PC-3 (cell line): ENCODE measurements at places on chromosomes 12 and 14. TPM values are rescaled to one million over a fixed set of nuclear protein-coding genes. Genes with fewer than 3 reads are reported as not detected.

Gene LGMN
- total RNA-seq: 44.5 and 46.8 TPM in 2 replicates

Gene G2E3
- 27.8 and 32.8 TPM in 2 replicates for total RNA-seq

Gene CCDC198
- 0.15 and 3.3 TPM in 2 replicates for total RNA-seq

Gene TPPP2
- total RNA-seq: not detected in 2 replicates

Gene CCND2
- total RNA-seq: not detected in 2 replicates

Gene WSCD2
- total RNA-seq: not detected in 2 replicates

Gene GNS
- 55.1 TPM in 2 replicates for total RNA-seq

Gene KRT73
- total RNA-seq: not detected in 2 replicates

Gene TSPAN8
- 1.3 TPM in 1 of 2 replicates, not detected in the other for total RNA-seq

Gene GYS2
- not detected in 2 replicates for total RNA-seq

Gene ATG2B
- 10.9 and 11.6 TPM in 2 replicates for total RNA-seq

Gene B4GALNT1
- 39.0 and 42.3 TPM in 2 replicates for total RNA-seq

Gene KRT83
- total RNA-seq: 0.33 and 1.1 TPM in 2 replicates

Gene ASCL1
- not detected in 2 replicates for total RNA-seq

Gene AQP6
- total RNA-seq: not detected in 2 replicates

Gene TOMM20L
- total RNA-seq: not detected in 2 replicates

Gene COA8
- total RNA-seq: 52.7 and 62.3 TPM in 2 replicates

Gene ANO4
- not detected in 2 replicates for total RNA-seq

Gene SPRING1
- 33.4 and 45.2 TPM in 2 replicates for total RNA-seq

Gene DEPDC4
- 0.29 and 2.0 TPM in 2 replicates for total RNA-seq

Gene KCNC2
- total RNA-seq: not detected in 2 replicates

Gene CLEC4D
- not detected in 2 replicates for total RNA-seq

Gene GPR68
- 0.35 and 1.5 TPM in 2 replicates for total RNA-seq

Gene ADGRD1
- total RNA-seq: 0.18 TPM in 1 of 2 replicates, not detected in the other

Gene ZBTB25
- total RNA-seq: 4.0 and 10.7 TPM in 2 replicates

Gene NOP9
- total RNA-seq: 30.4 and 35.5 TPM in 2 replicates

Gene SLC2A14
- not detected in 2 replicates for total RNA-seq
